ENCODE measurements at places on chromosomes 7 and 10.

- no peak for DNase-seq
Observed at GRCh38 chr7:28397141-28397540, 15.2 kb upstream of the CREB5 start.

DNA sequence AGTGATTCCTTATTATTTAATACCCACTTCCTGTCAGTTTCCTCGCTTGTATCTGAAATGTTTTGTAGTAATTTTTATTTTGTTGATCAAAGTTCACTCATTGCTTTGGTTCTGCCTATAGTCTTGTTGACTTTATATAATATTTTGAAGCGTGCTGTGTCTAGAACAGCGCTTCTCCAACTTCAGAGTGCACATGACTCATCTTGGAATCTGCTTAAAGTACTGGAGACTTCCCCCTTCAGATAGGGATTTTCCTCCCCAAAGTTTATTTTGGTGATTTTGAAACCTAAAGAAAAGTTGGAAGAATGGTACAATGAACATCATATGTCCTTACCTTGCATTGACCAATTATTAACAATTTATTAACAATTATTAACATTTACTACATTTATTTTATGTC is 5.8 kb downstream of the COMTD1 start:
- DNase-seq: no peak

DNA sequence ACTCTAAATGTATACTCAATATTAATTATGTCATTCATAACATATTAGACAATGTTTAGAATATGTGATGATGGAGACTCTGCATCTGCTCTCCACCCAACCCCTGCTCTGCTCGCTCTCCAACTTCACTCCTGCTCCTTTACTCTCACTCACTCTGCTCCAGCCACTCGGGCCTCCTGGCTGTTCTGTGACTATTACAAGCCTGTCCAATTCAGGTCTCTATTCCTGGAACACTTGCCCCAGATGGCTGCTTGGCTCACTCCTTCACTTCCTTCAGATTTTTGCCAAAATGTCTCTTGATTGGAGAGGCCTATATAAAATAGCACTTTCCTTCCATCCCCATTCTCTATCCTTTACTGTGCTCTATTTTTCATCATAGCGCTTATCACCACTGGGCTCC is 84.8 kb downstream of the HBP1 start:
- DNase-seq: no peak

DNA sequence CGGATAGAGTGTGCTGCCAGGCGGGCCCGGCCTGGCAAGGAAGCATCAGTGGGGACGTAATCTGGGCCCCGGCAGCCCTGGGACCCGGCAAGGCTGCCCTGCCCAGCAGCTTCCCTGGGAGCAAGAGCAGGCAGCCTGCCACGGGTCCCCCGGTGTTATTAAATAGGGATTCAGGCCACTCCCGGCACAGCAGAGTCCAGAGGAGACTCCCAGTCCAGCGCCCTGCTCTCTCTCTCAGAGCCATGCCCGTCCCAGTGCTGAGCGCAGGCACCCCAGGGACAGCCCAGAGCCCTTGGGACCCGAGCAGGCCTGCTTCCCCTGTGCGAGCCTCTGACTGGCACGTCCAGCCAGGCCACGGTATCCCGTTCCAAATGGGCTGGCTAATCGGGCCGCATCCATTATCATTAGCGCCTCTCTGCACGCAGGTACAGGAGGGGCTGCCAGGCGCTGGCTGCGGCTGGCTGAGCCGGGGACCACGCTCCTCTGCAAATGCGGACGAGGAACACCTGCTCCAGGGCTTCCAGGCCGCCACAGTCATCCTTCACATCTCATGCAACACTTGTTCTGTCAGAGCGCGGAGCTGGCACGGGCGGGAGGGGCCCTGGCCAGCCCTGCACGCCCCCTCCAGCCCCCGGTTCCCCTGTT is 344.2 kb upstream of the MKI67 start:
- no peak for DNase-seq
